ENCODE measurements at places on chromosomes 12 and 14.

GRCh38 chr12:104648756-104649155 lies 192.0 kb downstream of the CHST11 start:
- no peak for DNase-seq

DNA sequence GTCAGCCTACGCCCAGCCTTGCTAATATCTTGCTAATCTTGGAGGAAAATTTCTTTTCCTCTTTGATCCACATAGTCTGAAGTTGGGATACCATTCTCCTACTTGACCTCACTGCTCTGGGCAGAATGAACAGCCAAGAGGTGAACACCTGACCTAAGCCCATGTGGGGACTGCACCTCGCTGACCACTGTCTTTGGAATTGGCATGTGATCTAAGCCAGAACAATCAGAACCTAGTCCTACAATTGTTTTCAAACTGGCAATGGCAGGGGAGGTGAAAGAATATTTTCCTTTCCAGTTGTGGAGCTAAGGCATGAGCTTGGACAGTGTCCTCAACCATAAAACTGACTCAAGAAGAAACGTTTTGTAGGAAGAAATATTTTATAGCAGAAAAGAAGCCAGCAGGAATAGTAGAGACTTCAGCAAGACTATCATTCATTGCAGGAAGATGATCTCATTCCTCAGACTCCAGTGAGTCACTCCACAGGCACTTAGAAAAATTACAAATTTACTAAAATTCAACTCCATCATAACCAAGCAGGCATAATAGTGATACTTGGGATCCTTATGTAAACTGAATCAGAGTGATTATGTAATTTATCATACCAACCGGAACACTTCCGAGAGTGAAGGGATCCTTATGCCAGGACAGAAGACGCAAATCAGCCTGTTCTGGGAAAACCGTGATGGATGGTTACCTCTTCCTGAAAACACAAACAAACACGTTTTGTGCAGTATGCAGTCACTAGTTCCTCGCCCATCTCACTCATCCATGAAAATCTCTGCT lies 14.7 kb downstream of the PTPRO start:
- DNase-seq = no peak

- no peak for DNase-seq
Measured at GRCh38 chr12:29650371-29650770, 133.4 kb downstream of the TMTC1 start.

- no peak for DNase-seq
Measured at GRCh38 chr12:53995002-53995377, 5.0 kb upstream of the HOXC9 start.

GRCh38 chr12:106321139-106321850 lies 18.8 kb downstream of the TCP11L2 start:
- no peak for DNase-seq
